ENCODE measurements at places on chromosomes 3 and 15. TPM values are rescaled to one million over a fixed set of nuclear protein-coding genes. Genes with fewer than 3 reads are reported as not detected.

The EIF4E3 gene
- 7.2 TPM for polyA plus RNA-seq

The DAZL gene
- polyA plus RNA-seq: not detected

The C2CD4A gene
- 0.24 TPM for polyA plus RNA-seq

The FAM219B gene
- 44.5 TPM for polyA plus RNA-seq

The OR5K2 gene
- polyA plus RNA-seq: not detected

The SLC22A14 gene
- polyA plus RNA-seq: not detected

The ACAA1 gene
- polyA plus RNA-seq: 49.6 TPM

The CFAP20DC gene
- 3.1 TPM for polyA plus RNA-seq

The PIGX gene
- polyA plus RNA-seq: 33.0 TPM

The GLDN gene
- polyA plus RNA-seq: 10.0 TPM

Measured in brain (organoid and tissue), 16 donors.